ENCODE measurements at places on chromosomes 2 and 18.
A peak's percentile ranks its signal among the peaks of the same experiment; 100 is the strongest.

GRCh38 chr18:46013484-46014189, 46.5 kb upstream of the EPG5 start:
- no peak for DNase-seq

- no peak for DNase-seq
These were observed 11.1 kb upstream of the DLX1 start for GRCh38 chr2:172074254-172074653.

GRCh38 chr2:108220942-108221541, 18.7 kb upstream of the SULT1C3 start:
- no peak for DNase-seq

GRCh38 chr18:70931942-70932814, 643.3 kb downstream of the SOCS6 start:
- DNase-seq: peak; percentile 17

- DNase-seq: no peak
These were observed 61.8 kb downstream of the EVA1A start for GRCh38 chr2:75498907-75499306.

DNA sequence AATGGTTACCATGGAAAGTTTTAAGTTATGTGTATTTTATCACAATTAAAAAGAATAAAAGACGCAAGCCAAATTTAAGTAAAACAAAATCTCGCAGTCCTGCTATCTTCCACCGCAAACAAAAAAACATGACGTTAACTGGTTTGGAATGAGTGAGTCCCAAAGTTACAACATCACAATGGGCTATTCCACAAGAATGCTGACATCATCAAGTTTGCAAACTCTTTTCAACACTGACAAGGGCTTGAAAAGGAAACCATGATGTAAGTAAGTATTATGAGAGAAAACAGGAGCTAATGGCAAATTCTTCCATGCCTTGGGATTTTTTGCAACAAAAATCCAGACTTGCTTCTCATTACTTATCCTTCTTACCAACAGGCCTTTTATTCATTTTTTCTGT, 31.1 kb downstream of the SIGLEC15 start:
- DNase-seq: peak; percentile 31

DNA sequence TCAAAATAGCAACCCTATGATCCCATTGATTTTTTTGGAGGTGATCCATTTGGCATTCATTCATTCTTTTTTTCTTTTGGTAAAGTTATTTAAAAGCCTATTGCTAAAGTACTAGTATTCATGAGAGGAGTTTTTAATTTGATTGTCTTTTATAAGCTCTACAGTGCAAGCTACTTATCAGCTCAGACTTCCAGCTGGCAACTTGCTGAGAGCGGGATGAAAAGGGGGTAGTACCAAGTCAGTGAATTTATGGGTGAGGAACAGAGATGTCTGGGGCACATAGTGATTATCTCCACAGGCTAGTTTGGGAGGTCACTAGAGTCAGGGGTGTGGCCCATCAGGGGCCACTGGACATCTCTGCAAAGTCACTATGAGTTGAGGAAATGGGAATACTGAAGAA, 202.4 kb downstream of the PIK3C3 start:
- no peak for DNase-seq

DNA sequence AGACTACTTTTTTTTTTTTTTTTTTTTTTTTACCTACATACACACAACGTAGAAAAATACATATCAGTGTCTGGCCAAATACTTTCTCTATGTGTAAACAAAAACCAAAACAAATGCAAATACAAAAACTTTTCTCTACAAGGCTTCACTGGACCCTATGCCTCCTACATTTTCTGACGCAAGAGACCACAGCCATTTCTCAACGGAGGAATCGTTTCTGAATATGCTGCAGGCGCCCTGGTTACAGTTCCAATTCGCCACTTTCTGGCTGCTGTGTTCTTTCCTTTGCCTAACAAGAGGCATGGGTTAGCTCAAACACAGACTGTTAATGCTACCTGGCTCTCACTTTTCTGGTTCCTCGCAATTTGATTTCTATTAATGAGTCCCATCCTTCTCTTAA, 96.4 kb downstream of the EPB41L3 start:
- no peak for DNase-seq

GRCh38 chr2:240247868-240248720, 107.6 kb upstream of the OTOS start:
- peak; percentile 3 for DNase-seq

DNA sequence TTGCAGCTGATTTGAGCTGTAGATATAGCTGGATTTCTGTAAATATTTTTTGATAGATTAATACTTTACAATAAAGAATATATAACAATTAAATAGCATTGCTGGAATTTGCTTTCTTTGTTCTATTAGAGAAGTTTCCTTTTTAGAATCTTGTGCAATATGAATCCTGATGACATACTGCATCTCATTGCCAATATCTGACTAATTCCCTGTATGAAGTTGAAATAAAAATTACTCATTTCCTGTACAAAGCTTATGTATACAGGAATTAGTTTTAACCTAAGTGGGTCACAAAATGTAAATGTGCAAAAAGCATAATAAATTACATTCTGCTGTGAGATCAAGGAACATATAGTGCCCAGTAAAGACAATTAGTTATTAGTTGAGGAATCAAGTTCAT, 72.8 kb upstream of the TMEFF2 start:
- peak; percentile 59 for DNase-seq

DNA sequence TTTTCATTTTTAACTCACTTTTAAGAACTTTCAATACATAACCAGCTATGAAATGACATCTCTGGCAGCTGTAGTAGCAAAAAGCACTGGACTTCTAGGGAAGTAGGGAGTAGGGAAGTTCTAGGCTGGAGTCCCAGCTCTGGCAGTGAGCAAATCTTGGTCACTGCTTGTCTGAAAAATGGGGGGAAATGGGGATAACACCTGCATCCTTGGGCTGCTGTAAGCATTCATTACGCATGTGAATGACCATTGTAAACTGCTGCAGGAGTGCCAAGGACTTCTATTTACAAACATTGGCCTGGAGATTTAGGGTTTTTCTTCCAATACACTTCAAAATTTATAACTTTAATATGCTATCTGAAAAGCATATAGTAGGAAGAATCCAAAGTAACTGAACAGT, 972 bp upstream of the MPP4 start:
- DNase-seq: no peak

- DNase-seq: no peak
These were observed 55.6 kb downstream of the MTA3 start for GRCh38 chr2:42624047-42624446.

DNA sequence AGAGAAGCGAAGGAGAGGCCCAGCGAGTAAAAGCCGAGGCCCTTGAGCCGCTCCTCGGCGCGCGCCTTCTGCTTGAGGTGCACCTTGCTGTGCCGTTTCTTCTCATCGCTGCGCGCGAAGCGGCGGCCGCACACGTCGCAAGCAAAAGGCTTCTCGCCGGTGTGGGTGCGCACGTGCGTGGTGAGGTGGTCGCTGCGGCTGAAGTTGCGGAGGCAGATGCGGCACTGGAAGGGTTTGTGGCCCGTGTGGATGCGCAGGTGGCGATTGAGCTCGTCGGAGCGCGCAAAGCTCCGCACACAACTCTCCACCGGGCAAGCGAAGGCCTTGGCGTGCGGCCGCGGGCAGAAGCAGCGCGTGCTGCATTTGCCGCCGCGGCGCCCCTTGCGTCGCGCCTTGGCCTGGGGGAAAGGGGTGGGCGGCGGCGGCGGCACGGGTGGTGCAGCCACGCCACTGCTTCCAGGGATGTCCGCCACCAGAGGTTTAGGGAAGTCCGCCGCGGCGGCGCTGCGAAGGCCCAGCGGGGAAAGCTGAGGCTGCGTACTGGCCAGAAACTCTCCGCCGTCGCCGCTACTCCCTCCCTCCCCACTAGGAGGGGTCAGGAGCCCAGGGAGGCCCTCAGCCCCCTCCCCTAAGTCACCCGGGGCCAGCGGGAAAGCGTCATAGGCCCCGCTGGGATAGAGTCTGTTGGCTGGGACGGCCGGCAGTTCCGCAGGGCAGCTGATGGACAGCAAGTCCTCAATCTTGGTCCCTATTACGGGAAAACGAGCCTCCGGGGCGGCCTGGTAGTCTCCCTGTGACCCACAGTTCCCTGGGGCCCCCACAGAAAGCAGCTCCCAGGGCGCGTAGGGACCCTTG, 1.7 kb downstream of the EGR4 start:
- DNase-seq: no peak

DNA sequence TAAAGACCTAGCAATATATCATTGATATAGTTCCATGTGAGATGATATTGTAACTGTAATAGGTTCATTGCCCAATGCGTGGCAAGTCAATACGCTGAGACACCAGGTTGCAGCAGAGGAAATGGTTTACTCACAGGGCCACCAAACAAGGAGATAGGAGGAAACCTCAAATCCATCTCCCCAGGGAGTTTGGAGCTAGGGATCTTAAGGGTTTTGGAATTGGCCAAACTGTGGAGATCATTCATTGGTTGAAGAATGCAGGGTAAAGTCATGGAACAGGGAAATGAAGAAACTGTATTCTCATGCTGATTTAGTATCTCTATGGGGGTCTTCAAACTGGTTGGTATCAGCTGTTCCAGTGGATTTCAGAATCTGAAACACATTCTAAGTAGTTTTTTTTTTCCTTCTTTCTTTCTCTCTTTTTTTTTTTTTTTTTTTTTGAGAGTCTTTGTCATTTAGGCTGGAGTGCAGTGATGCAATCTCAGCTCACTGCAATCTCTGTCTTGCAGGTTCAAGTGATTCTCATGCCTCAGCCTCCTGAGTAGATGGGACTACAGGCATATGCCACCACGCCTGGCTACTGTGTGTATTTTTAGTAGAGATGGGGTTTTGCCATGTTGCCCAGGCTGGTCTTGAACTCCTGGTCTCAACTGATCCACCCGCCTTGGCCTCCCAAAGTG, 30.7 kb upstream of the PPM1B start:
- DNase-seq: no peak

- DNase-seq: no peak
These were observed 4.3 kb upstream of the PDCD1 start for GRCh38 chr2:241862775-241863535.

GRCh38 chr2:236584521-236585384, 15.1 kb downstream of the ACKR3 start:
- no peak for DNase-seq

DNA sequence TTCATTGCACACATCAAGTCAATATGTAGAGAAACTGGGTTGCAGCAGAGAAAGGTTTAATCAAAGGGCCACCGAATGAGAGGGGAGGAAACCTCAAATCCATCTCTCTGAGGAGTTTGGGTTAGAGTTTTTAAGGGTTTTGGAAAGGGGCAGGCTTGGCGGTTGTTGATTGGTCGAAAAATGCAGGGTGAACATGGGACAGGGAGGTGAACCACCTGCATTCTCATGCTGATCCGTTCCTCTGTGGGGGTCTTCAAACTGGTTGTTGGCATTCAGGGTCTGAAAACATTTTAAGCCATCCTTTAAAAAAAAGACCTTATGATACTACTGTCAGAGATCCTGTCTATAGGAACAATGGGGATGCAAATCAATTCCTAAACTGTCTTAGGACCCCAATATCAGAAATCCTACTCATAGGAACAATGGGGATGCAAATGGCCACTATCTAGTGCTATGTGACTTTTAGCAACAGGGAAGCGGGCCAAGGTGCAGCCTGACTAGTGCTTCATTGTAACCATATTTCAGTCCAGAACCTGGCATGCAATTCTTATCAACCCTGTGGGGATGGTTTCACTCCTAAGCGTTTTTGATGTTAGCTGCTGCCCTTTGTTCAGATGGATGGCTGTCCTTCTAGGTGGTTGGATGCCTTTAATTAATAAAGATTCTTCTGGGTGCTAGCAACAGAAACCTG, 120.1 kb upstream of the MGAT5 start:
- no peak for DNase-seq

- no peak for DNase-seq
These were observed 123.2 kb downstream of the EPHA4 start for GRCh38 chr2:221448844-221449390.

- DNase-seq: no peak
These were observed 47.1 kb downstream of the SLC25A12 start for GRCh38 chr2:171846894-171847293.

- no peak for DNase-seq
These were observed 123.5 kb downstream of the FMNL2 start for GRCh38 chr2:152458441-152458940.

GRCh38 chr18:52000435-52000834, 339.6 kb upstream of the DCC start:
- DNase-seq: no peak

GRCh38 chr2:233816771-233817170, 37.6 kb downstream of the HJURP start:
- no peak for DNase-seq

DNA sequence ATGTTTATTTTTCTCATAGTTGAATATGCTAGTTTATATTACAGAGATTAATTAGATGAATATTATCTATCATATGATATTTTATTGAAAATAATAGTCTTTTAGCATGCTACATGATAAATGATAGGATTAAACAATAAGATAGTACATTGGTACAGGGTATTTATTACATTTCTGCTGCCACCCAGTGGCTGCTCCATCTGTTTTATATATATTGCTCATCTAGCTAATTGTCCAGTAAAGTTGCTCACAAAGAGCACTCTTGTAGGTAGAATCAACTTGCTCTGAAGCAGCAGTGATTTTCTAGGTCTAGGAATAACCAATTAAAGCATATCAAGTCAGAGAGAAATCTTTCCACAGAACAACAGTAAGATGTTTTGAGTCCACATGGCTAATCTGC, 183.3 kb downstream of the ASXL3 start:
- peak; percentile 16 for DNase-seq

DNA sequence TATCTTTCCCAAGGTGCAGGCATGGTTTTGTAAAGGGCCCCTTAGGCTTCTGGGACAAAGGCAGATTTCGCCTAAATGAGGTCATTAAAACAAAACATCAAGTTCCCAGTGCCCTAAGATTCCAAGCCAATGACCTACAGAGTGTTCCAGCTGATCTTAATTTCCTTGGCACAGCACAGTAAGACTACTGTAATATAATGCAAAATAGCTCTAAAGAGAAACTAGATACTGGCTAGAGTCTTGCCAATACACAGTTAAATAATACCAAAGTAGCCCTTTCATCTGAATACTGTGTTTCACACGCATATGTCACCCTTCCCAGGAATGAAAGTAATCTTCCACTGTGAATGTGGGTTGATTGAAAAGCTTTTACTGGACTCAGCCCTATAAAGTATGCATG, 14.7 kb downstream of the GRB14 start:
- peak; percentile 9 for DNase-seq

DNA sequence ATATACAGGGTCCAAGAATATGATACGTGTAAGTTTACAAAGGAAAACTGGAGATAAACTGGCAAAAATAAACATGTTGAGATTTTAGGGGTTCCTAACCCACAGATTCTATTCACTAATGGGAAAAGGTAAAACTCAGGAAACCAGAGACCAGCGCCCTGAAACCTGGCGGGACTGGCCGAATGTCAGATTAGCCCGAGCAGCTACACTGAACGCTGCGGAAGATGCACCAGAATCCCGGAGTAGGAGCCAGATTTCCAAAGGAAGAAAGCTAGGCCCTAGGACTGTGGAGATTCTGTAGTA, 679 bp upstream of the WDR75 start:
- no peak for DNase-seq

DNA sequence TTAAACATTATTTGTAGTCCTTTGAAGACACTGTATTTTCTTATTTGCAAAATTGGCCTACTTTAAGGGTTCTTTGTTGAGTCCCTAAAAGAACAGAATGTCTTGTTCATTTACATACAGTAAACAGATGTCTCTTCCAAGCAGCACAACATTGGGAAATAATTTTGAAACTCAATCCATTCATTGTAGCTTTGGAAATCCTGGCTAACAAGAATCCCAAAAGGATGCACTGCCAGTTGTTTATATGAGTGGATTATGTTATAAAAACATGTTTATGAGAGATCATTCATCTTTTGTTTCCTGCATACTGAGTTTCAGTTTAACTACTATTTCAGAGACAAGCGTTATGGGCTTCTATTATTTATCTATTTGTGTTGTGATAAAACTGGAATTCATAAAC, 499.3 kb downstream of the PID1 start:
- DNase-seq: no peak

GRCh38 chr2:239326831-239327535, 73.8 kb downstream of the HDAC4 start:
- no peak for DNase-seq

Measured in GM03348 (cell line).